ENCODE measurements at places on chromosomes 1 and 21.

DNA sequence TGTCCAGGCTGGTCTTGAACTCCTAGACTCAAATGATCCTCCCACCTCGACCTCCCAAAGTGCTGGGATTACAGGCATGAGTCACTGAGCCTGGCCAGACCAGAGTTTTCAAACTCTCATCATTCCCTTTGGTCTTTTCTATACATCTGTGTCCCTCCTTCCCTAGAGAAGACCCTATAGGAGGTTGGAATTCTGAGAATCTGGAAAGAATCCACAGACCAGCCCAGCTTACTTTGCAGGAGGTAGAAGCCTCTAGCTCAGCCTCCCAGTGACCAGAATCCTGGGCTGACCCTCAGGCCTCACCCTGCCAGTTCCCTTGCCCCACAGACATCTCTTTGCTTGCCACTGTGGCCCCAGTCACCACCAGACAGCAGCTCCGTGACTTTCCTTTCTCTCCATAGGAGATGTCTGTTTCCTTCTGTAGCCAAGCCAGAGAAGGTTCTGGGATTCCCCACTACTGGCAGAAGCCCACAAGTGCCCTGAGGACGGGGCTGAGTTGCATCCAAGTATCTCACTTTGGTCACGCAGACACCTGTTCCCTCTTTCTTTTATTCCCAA, 34.7 kb upstream of the KHDRBS1 start:
- no peak for DNase-seq

- DNase-seq = no peak
Observed at GRCh38 chr1:23483321-23484252, at the start of gene ASAP3. Gene ASAP3, minus strand, starts transcription at chr1:23484179. Its CDS starts 46 bp downstream, at chr1:23484133.

DNA sequence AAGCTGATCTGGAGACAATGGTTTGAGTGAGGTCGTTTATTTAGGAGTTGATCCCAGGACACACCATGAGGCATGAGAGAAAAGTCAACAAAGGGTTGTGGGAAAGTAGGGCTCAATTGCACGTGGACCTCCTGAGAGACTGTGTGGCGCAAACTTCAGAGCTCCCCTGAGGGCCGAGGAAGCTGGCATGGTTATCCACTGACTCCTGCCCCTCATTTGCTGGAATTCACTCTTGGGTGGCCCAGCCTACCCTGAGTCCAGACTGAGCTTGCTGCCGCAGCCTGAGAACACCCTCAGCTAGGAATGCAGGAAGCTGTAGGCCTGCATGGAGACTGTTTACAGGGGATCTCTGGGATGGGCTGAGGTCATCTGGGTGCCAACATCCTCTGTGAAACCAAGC, 301.0 kb downstream of the RWDD3 start:
- no peak for DNase-seq

- no peak for DNase-seq
Observed at GRCh38 chr1:68497358-68497698, 446 bp upstream of the DEPDC1 start.

- no peak for DNase-seq
Observed at GRCh38 chr1:230327892-230328284, 98.2 kb downstream of the PGBD5 start.

DNA sequence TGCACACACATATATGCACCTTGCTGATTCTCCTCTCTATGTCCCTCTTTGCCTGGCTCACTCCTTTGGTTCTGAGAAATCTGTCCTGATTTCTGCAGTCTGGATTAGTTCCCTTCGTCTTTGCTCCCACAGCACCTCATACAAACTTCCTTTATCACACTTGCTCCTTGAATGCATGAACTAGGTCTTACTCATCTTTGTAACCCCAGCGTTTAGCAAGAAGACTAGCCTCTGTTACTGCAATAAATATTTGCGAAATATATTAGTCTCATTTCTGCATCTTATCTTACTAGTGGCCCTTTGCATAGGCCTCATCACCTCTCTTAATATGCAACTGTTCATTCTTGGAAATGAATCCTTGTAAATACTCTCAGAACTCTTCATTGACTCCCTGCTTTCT, 11.4 kb downstream of the SMYD2 start:
- no peak for DNase-seq

DNA sequence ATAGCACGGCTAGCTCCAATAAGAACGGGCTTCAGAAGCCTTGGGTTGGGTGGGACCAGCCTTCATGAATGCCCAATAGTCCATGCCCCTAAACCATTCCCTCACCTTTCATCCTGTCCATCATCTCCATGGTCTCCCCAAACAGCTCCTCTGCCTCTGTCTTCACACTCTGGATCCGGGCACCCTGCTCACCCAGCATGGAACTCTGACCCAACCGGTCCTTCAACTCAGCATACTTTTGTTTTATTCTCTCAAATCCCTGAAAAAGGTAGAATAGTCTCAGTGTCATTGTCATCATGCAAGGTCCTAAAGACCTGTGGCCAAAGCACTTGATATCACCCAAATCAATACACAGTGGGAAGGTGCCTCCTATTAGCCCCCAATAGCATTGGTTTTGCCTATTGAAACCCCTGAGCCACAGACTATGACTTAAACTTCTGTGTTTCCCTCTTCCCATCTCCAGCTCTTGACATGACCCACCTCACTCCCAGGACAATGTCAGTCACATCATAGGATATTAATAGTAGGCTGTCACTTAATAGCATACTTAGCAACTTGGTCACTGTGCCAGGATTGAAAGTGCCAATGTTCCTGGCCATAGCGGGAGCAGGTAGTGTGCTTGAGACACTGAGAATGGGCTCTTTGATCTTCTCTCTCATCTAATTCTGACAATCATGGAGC, 33.0 kb downstream of the CAMK1G start:
- DNase-seq = no peak

DNA sequence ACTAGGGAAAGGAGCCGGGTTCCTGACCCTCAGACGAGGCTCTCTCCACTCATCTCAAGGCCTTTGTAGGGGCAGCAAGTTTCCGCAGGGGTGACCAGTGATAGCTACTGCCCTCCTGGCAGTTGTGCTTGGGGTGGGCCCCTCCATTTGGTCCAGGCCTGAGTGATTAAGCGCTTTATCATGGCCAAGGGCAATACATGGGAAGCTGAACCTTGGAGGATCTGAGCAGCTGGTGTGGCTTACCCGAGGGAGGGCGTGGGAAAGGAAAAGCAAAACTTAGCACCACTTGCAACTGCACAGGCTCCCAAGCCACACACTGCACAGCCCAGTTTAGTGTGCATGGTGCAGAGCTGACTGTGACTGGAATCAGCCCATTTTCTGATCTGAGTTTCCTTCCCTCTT, 47.8 kb downstream of the GADD45A start:
- no peak for DNase-seq

DNA sequence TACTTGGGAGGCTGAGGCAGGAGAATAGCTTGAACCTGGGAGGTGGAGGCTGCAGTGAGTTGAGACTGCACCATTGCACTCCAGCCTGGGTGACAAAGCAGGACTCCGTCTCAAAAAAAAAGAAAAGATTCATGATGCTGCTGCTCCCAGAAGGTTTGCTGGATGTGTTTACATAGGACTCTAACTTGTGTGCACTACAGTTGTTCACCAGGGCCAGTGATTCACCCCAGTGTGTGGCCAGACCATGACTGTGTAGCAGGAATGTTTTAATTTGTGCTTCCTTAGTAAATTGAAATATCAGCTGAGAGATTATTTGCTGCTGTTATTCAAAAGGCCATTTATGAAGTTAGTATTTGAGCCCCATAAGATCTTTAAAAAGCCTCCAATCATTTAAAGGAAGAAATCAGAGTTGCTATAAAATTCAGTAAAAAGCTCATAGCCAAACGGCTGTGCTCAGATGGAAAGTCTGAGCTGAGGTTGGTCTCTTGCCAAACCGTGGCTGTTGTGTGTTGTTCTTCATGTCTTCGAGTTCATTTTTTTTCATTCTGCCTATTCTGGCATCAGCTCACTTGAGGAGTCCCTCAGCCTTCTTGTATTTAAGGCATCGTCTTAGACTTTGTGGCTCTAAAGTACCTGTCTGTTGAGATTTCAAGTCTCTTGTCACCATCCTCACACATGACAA, 18.1 kb upstream of the PGD start:
- DNase-seq = no peak

DNA sequence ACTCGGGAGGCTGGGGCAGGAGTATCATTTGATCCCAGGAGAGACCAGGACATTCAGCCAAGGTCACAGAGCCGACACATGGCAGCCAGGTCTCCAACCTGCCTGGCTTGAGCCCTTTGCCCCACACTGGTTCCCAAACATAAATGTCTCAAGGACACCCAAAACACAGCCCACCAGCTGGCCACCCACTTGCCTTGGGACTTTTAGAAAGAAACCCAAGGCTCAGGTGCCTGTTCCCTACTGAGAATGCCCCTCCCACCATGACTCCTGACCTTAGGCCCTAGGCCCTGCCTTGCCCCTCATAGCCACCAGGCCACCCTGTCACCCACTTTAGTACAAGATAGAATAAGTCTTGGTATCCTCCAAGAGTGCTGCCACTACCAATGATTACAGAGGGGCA, 41.9 kb upstream of the LRP8 start:
- no peak for DNase-seq

GRCh38 chr1:241229711-241230110, 127.3 kb downstream of the RGS7 start:
- no peak for DNase-seq

DNA sequence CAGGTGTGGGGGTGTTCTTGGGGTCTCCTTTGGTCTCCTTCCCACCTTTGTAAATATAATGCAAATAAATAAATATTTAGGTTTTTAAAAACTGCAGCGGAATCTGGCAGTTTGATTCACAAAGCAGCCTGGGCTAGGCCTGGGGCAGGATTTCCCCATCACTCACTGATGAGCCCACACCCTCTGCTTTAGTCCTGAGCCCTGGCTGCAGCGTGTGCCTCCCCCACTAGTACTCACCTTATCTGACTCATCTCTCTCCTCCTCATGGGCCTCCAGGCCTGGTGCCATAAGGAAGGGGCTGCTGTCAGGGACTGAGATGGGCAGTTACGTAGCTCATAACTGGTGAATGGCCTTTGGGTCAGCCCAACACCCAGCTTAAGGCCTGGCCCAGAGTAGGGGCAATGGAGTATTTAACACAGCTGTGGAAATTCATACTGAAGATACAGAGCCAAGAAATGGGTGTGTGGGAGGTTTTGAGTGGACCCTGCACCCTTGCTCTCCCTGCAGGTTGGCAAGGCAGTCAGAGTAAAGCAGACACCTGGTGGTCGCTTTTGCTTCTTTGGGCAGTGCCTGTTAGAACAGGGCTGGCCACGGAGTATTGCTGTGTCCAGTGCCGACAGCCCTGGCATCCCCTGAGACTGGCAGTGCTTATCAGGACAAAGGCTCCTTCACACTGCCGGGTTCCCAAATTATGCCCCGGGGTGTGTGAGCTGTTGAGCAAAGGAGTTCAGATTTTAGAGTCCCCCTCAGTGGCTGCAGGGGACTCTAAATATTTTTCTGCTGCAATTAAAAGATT, 39.7 kb downstream of the AZIN2 start:
- no peak for DNase-seq

DNA sequence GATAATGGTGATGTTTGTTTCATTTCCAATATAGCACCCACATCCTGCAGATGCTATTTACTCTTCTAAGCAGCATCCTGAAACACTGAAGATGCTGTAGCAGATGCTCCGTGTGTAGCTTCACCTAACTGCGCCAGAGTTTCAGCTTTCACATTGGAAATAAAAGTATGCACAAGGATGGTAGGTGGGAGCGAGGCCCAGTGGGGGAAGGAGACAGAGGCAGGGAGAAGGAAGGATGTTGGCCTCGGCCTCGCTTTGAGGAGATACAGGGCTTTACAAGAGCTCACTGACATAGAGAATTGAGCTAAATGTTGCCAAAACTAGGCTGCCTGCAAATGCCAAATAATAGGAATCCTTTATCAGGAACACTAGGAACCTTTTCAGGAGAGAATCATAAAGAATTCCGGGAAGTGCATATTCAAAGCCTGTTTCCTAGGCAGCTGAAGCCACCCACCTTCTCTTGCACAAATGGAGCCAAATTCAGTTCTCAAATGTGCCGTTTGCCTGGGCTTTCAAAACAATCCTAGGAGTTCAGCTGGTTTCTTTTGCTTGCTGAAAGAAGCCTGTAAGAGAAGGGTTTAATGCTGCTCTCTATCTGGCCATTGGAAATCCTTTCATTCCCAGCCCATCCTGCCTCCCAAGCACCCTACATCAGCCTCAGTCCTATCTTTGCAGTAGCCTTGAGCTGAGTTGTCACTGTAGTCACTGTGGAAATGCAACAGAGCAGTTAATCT, 135.4 kb upstream of the ATP1B1 start:
- no peak for DNase-seq

GRCh38 chr1:157955857-157956256, 37.6 kb upstream of the KIRREL1 start:
- DNase-seq = no peak

DNA sequence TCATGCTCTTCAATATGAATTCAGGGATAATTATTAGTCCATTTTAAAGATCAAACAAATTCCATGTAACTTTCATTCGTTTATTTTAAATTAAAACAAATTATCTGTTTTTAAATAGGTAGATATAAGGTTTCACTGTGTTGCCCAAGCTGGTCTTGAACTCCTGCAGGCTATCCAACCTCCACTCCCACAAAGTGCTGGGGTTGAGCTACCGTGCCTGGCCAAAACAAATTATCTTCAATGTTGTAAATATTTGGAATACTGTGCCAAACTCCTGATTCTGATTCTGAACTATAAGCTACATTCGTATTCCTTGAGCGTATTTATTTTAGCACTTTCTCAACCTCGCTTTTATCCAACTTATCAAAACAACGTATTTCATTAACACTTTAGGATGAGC, 19.6 kb downstream of the AGL start:
- no peak for DNase-seq

GRCh38 chr1:17301767-17302166, 6.2 kb upstream of the PADI4 start:
- DNase-seq = no peak

GRCh38 chr21:21183092-21183491, 184.9 kb downstream of the NCAM2 start:
- no peak for DNase-seq

DNA sequence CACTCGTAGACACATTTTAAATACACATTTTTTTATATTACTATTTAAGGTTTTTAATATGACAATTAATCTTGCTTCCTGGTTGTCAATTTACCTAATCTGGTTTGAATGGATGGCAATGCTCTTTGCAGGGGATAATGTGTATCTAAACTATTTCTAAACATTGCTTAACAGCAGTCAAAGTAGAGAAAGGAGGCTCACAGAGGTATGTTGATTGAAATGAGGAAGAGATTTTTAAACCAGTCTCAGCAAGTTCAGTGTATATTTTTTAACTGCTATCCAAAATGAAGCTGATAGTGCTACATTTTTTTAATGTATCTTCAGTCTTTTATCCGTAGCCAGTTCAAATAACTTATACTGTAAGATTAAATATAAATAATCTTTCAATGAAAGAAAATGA, 17.4 kb downstream of the FMO1 start:
- DNase-seq = no peak

GRCh38 chr1:67844988-67845387, 11.7 kb upstream of the GNG12 start:
- DNase-seq = no peak

Measured in CD4-positive, alpha-beta T cell treated with Interferon alpha-2 for 1 hour (primary cell).